Kidney (tissue), 22 donors: ENCODE measurements at places on chromosomes 1 and 21. TPM values are rescaled to one million over a fixed set of nuclear protein-coding genes. Genes with fewer than 3 reads are reported as not detected.

NGF gene
- 1.2 TPM for total RNA-seq

DNA sequence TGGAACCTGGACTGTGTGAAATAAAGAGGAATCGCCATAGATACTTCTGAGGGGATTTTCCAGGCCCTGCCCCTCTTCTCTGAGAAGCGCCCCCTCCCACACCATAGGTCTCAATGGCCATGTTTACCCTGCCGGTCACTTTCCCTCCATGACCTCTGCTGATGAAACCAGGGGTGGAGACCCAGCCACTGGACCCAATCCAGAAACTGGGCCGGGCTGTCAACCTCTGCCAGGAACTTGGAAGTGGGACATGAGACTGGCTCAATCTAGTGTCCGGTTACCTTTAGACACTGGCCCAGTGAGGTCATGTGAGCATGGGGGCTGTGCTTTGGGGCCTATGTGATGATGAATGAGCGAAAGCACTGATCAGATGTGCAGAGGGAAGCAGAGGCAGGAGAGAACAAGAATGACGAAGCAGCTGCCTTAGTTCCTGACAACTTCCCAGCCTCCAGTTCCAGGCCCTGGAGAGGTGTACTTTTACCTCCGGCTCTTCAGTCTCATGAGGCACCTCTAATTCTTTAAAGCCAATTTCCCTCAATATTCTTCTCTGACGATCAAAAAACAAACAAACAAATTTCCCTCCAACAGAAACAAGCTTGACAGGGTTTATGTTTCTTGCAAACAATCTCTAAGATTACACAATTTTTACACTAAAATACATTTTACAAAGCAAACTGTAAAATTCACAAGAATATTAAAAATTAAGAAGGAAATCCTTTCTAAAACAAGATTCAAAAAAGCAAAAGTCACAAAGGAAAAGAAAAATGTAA is 4.9 kb downstream of the ASAP3 start:
- H3K4me3 ChIP-seq, result no peak overlapping the region
- DNase-seq, result peak; percentile 59
- peak overlapping the region; percentile 83 for H3K27ac ChIP-seq
- H3K4me1 ChIP-seq, result peaks cover 13% of the 10 kb centered on the region
- H3K27me3 ChIP-seq, result no peaks in the 10 kb centered on the region

- H3K4me1 ChIP-seq, result no peaks in the 10 kb centered on the region
- H3K4me3 ChIP-seq, result no peak overlapping the region
- H3K36me3 ChIP-seq, result no peaks in the 10 kb centered on the region
- no peaks in the 10 kb centered on the region for H3K27me3 ChIP-seq
- no peak overlapping the region for H3K27ac ChIP-seq
- no peak for DNase-seq
Measured at GRCh38 chr1:198167436-198167934, 10.7 kb downstream of the NEK7 start.

- no peak overlapping the region for H3K4me3 ChIP-seq
- no peaks in the 10 kb centered on the region for H3K36me3 ChIP-seq
- no peak for DNase-seq
- H3K27me3 ChIP-seq, result no peaks in the 10 kb centered on the region
- H3K4me1 ChIP-seq, result no peaks in the 10 kb centered on the region
Measured at GRCh38 chr1:24866211-24867083, 63.6 kb downstream of the RUNX3 start.

HSPA6 gene
- 5.5 TPM for total RNA-seq

MX2 gene
- total RNA-seq, result 11.7 TPM

FAM163A gene
- total RNA-seq, result not detected

TAS1R3 gene
- total RNA-seq, result 1.3 TPM

LEMD1 gene
- total RNA-seq, result 6.5 TPM

- no peaks in the 10 kb centered on the region for H3K27me3 ChIP-seq
- peaks cover 4% of the 10 kb centered on the region for H3K36me3 ChIP-seq
- DNase-seq, result peak; percentile 55
- no peak overlapping the region for H3K4me3 ChIP-seq
Measured at GRCh38 chr1:203871114-203871880, 9.9 kb downstream of the SNRPE start.

DNA sequence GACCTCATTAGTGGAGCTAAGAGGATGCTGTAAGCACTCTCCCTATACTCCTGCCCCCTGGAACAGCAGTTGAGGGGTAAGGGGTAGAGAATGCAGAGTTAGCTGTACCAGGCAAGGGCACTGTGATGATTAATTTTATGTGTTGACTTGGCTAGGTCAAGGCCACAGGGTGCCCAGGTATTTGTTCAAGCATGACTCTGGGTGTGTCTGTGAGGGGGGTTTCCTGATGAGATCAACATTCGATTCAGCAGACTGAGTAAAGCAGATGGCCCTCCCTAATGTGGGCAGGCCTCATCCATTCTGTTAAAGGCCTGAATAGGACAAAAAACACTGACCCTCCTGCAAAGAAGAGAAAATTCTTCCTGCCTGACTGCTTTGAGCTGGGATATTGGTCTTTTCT is 110.8 kb downstream of the KCND3 start:
- no peaks in the 10 kb centered on the region for H3K27me3 ChIP-seq
- no peak for DNase-seq
- no peaks in the 10 kb centered on the region for H3K36me3 ChIP-seq
- no peaks in the 10 kb centered on the region for H3K4me1 ChIP-seq
- no peak overlapping the region for H3K4me3 ChIP-seq

DNA sequence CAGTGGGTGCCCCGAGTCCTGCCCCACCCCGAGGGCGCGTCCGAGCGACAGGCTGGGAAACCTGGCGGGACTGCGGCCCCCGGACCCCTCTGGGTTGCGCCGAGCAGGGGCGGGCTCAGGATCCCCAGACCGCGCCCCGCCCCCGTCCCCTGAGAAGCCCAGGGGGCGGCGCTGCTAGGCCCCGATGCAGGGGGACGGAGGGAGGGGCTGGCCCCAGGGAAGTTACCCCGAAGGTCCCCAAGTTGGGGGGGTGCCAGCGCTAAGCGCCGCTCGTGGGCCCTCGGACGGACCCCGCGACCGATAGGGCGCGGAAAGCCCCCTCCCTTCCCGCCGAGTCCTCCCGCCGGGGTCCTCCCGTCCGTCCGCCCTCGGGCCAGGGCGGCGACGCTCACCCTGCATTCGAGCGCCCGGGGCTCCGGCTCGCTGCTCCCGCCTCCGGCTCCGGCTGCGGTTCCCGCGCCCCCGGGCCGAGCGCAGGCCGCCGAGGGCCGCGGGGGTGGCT is 414 bp downstream of the GPR153 start:
- no peak for DNase-seq
- H3K4me1 ChIP-seq, result peaks cover 7% of the 10 kb centered on the region
- H3K36me3 ChIP-seq, result no peaks in the 10 kb centered on the region
- H3K27ac ChIP-seq, result no peak overlapping the region

CASQ1 gene
- total RNA-seq, result 0.57 TPM

- no peaks in the 10 kb centered on the region for H3K27me3 ChIP-seq
- no peaks in the 10 kb centered on the region for H3K4me1 ChIP-seq
- no peaks in the 10 kb centered on the region for H3K36me3 ChIP-seq
- H3K27ac ChIP-seq, result no peak overlapping the region
- no peak overlapping the region for H3K4me3 ChIP-seq
Measured at GRCh38 chr21:34189506-34189905, 116.1 kb downstream of the MRPS6 start.

DNA sequence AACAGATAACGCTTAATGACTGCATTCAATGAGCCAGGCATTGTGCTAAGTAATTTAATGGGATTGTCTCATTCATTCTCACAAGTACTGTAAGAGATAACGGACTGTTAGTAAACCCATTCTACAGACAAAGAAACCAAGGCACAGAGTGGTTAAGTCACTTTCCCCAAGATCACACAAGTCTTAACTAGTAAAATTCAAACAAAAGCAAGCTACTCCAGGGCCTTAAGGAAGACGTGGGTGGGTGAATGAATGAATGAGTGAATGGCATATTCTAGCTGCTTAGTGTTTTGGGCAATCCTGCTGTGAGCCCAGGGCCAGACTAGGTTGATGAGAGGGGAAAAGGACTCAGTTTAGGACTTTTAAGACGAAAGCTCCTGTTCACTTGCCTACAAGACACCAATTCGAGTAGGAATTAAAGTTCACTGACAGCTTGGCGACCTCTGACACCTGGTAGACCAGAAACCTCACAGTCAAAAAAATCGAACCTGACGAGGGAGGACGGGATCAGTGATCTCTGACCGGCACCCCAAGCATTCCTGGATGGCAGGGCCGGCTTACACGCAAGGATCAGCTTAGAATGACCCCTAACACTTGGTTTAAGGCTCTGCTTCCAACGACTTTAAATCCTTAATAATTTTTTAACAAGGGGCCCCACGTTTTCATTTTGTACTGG is 557 bp downstream of the EMC1 start:
- H3K36me3 ChIP-seq, result no peaks in the 10 kb centered on the region
- H3K4me1 ChIP-seq, result peaks cover 12% of the 10 kb centered on the region

- no peak overlapping the region for H3K27ac ChIP-seq
- H3K4me1 ChIP-seq, result peaks cover 11% of the 10 kb centered on the region
- H3K36me3 ChIP-seq, result no peaks in the 10 kb centered on the region
- DNase-seq, result no peak
Measured at GRCh38 chr1:89844860-89845259, 24.0 kb downstream of the LRRC8D start.

DNA sequence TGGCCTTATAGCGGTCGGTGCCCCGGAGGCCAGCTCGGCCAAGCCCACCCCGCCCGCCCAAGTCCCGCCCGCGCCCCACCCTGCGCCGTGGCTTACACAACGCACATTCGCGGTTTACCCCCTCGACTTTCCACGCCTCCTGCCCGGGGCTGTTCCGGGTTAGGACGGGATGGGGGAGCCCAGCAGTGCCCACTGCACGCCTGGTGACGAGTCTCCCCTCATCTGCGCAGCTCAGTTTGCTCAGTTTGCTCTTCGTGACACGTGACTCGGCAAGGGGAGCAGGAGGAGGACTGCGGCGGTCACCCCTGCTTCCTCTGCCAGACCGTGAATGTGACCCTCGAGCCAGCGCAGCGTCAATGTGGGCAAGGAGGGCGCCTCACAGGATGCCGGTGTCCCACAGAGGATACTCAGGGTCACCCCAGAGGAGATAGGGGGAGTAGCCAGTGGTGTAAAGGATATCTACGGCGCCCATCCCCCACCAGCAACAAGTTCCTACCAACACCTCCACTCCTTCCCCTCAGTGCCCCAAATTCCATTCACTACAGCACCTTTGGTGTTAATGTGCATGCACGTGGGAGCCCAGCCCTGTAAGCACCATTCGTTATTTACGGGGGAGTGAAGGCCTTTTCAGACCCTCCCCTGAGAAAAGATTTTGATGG is 350 bp upstream of the S100A6 start:
- DNase-seq, result peak; percentile 69
- H3K36me3 ChIP-seq, result no peaks in the 10 kb centered on the region
- no peaks in the 10 kb centered on the region for H3K27me3 ChIP-seq
- peak overlapping the region; percentile 95 for H3K27ac ChIP-seq
- H3K4me3 ChIP-seq, result peak overlapping the region; percentile 91

DNA sequence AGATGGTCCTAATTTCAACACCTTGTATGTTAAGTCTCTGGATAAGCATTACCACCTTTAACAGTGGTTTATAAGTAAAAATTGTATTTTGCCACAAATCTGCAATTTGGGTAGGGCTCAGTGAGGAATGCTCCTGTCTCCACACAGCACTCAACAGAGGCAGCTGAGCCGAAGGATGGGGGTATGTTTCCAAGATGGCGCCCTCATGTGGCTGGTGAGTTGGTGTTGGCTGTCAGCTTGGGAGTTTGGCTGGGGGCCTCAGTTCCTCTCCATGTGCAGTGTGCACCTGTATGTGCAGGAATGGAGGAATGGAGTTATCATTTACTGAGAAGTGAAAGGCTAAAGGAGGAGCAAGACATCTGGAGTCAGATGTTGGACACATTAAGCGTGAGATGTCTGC is 136.8 kb downstream of the GABPA start:
- H3K4me1 ChIP-seq, result no peaks in the 10 kb centered on the region
- DNase-seq, result no peak
- no peaks in the 10 kb centered on the region for H3K27me3 ChIP-seq
- no peak overlapping the region for H3K4me3 ChIP-seq
- H3K36me3 ChIP-seq, result no peaks in the 10 kb centered on the region
- no peak overlapping the region for H3K27ac ChIP-seq

- no peaks in the 10 kb centered on the region for H3K36me3 ChIP-seq
- H3K27ac ChIP-seq, result peak overlapping the region; percentile 26
- DNase-seq, result no peak
- H3K4me3 ChIP-seq, result no peak overlapping the region
Measured at GRCh38 chr1:99661780-99662179, 15.9 kb downstream of the PALMD start.

DNM3 gene
- 19.1 TPM for total RNA-seq

EFNA3 gene
- total RNA-seq, result 1.7 TPM

DNA sequence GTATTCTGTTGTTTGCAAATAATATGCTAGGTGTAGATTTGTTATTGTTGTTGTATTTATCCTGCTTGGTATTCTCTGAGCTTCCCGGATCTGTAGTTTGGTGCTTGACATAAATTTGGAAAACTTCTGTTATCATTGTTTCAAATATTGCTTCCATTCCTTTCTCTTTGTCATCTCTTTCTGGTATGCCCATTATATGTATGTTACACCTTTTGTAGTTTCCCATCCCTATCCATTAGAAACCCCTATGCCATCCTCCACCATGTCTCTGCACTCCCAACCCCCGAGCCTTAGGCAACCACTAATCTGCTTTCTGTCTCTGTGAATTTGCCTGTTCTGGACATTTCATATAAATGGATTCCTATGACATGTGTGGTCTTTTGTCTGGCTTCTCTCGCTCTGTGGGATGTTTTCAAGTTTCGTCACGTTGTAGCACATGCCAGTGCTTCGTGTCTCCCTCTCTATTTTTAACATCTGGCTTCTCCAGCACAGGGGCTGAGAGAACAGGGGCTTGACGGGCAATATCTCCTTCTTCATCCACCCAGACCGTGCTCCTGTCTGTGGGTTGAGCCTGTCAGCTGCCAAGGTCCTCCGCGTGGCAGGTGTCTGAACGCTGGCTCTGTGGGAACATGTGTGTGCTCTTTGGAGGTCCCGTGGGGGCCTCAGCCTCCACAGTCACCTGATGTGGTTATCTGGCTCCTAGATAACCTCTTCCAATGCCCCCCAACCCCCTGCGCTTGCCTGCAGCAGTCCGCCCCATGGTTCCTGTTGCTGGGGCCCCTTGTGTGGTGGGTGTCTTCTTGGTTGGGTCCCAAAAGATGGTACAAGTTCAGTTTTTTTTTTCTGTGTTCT is 32.8 kb upstream of the MAN1C1 start:
- H3K27me3 ChIP-seq, result no peaks in the 10 kb centered on the region
- H3K36me3 ChIP-seq, result no peaks in the 10 kb centered on the region
- no peak overlapping the region for H3K4me3 ChIP-seq
- H3K27ac ChIP-seq, result no peak overlapping the region

GRCh38 chr1:200139661-200140250 is 112.2 kb downstream of the NR5A2 start:
- H3K4me3 ChIP-seq, result no peak overlapping the region
- no peaks in the 10 kb centered on the region for H3K27me3 ChIP-seq
- no peaks in the 10 kb centered on the region for H3K36me3 ChIP-seq
- H3K4me1 ChIP-seq, result no peaks in the 10 kb centered on the region

GRCh38 chr1:246210756-246211155 is 296.3 kb downstream of the SMYD3 start:
- no peak overlapping the region for H3K27ac ChIP-seq
- H3K4me1 ChIP-seq, result no peaks in the 10 kb centered on the region
- H3K27me3 ChIP-seq, result no peaks in the 10 kb centered on the region
- no peak overlapping the region for H3K4me3 ChIP-seq
- H3K36me3 ChIP-seq, result no peaks in the 10 kb centered on the region
- DNase-seq, result no peak

- no peaks in the 10 kb centered on the region for H3K36me3 ChIP-seq
- no peak overlapping the region for H3K4me3 ChIP-seq
- peaks cover 49% of the 10 kb centered on the region for H3K27me3 ChIP-seq
- no peak overlapping the region for H3K27ac ChIP-seq
- DNase-seq, result no peak
Measured at GRCh38 chr1:34165422-34165921, 442 bp upstream of the CSMD2 start.
